Stimulated activated CD8-positive, alpha-beta memory T cell treated with anti-CD3 and anti-CD28 coated beads, Interleukin-4, amount 100 ng/mL, for 4 hours (primary cell): ENCODE measurements at places on chromosomes 7 and 10.

DNA sequence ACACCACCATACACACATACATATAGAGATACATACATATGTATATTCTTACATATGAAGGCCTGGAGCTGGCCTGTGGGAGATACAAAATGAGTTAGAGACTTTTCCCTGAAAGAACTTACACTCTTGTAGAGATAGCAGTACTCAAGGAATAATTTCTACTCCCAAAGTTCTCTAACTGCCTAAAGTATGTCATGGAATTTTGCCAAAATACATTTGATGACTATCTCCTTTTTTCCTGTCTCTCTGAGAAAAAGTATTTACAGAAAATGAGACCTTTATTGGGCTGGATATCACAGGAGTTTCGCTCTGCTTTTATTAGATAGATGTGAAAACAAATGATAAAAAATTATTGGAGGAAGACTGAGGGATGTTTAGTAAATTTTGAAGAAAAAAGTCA is 220.1 kb downstream of the POU6F2 start:
- no peak for DNase-seq

- no peak for DNase-seq
These were observed 400.3 kb upstream of the ADARB2 start for GRCh38 chr10:2137549-2138174.

DNA sequence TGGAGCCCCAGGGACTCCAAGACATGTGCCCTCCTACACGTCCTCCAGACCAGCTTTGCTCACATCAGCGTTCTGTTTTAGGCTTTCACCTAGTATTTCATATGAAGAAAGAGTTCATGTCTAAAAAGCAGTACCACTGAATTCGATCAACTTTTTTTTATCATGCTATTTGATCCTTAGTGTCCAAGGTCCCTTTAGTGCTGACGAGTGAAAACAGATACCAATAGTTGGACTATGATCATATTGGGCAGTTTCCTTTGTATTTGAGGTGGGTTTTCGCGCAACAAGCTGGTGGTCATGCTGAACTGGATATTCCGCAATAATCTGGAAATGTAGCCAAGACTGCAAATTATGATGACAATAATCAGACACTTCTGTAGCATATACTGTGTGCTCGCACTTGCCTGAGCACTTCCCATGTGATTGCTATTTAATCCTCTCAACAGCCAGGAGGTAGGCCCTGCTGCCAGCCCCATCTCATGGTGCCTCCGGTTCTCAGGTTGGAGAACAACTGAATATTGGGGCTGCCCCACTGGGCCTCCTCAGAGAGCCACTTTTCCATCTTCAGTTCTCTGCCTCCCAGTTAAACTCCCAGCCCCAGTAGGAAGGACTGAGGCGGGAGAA is 65.9 kb downstream of the RBM20 start:
- DNase-seq, result no peak

DNA sequence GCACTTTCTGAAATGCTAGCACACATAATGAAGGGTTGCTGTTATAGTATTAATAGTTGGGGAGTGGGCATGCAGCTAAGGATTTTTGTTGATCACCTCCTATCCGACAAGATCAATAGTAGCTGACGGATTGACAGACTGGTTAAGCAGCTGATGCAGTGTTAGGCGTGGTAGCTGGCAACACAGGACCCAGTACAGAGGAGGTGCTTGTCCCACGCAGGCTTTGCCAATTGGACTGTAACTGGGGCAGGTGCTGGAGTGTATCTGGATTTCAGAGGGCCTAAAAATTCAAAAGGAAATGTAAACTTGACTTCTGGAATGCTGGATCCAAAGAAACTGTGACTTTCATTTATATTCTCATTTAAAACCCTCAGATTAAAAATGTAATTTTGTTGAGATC is 340.9 kb downstream of the SORCS3 start:
- no peak for DNase-seq

DNA sequence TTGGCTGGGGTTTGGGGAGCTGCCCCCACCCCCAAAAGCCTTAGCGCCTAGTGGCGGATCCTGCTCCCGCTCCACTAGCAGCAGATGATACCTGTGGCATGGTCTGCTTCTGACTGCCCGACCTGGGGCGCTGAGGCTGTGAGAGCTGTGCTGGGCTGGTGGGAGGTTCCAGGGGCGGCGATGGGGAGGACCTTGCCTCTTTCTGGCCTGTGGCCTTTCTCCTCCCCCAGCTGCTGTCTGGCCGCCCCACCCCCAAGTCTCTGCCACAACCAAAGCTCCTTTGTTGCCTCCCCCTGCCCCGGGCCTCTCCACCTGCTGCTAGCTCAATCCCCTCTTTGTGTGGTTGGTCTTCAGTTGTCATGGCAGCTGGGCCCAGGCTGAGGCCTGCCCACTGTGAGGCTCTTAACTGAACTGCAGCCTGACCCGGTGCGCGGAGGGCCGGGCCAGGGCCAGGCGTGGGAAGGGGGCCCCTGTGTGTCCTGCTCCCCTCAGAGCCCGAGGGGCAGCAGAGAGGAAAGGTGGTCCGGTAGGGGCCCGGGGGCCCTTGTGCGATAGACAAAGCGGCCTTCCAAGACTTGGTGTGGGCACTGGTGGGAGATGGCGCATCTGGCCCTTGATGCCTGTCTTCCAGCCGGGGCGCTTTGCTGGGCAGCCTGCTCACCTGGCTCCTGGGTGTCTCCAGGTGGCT is 4.7 kb downstream of the ZNF775 start:
- no peak for DNase-seq

DNA sequence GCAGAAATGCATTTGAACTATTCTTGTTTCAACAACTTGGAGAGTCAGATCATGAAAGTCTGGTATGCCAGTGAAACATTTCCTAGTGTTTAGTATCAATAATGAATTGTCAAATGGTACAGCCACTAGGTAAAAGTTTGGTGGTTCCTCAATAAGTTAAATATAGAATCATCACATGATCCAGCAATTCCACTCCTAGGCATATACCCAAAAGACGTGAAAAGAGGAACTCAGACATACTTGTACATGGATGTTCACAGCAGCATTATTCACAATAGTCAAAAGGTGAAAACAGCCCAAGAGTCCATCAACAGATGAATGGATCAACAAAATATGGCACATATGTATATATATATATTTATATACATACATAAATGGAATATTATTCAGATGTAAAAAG is 67.0 kb upstream of the HPS1 start:
- DNase-seq, result no peak

DNA sequence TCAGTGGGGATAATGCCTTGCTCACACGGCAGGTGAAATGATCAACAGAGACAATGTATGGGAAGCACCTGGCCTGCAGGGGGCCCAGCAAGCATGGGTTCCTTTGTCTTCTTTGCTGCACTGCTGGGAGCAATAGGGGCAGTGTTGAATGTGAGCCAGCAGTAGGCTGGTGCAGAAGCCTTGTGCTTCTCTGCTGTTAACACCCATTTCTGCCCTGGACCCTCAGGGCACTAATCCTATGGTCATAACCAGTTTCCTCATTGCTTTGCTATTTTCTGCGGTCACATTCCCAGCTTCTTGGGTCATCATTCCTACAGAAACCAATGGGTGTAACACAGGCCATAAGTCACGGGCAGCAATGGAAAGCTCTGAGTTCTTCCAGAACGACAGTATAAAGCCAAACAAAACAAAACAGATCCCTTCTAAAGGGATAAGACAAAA is 10.9 kb upstream of the LGI1 start:
- no peak for DNase-seq

GRCh38 chr7:36301914-36302771 is 87.5 kb upstream of the ANLN start:
- DNase-seq, result no peak

- DNase-seq, result no peak
These were observed 14.5 kb upstream of the PIP start for GRCh38 chr7:143117395-143117794.

- DNase-seq, result no peak
These were observed 59.8 kb upstream of the ADAM12 start for GRCh38 chr10:126448091-126448490.

GRCh38 chr7:133429371-133429770 is 176.5 kb downstream of the EXOC4 start:
- no peak for DNase-seq

- DNase-seq, result no peak
These were observed 462.4 kb downstream of the DNAJB6 start for GRCh38 chr7:157799076-157799685.

- no peak for DNase-seq
These were observed 3.1 kb downstream of the STRA8 start for GRCh38 chr7:135236727-135237126.

DNA sequence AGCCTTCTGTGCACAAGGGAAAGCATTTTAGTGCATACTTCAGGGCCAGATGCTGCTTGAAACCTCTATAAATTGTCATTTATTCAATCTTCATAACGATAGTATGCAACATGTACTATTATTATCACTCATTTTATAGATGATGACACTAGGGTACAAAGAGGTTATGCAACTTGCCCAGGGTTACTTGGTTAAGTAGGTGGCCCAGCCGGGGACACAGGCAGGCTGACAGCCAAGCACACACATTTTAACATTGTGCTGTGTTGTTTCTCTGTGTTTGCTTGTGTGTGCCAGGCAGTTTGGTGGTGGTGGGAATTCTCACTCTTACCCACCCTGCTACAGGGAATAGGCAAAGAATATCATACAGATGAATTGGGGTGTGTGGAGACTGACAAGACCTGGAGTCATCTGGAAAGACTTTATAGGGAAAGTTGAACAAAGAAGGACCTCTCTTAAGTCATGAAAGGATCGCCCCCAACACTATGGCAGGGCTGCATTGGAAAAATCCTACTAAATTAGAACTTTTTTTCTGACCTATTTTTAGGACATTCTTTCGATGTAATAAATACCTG is 98.9 kb downstream of the MKX start:
- DNase-seq, result no peak

GRCh38 chr7:155489158-155489840 is 31.4 kb downstream of the EN2 start:
- DNase-seq, result no peak

DNA sequence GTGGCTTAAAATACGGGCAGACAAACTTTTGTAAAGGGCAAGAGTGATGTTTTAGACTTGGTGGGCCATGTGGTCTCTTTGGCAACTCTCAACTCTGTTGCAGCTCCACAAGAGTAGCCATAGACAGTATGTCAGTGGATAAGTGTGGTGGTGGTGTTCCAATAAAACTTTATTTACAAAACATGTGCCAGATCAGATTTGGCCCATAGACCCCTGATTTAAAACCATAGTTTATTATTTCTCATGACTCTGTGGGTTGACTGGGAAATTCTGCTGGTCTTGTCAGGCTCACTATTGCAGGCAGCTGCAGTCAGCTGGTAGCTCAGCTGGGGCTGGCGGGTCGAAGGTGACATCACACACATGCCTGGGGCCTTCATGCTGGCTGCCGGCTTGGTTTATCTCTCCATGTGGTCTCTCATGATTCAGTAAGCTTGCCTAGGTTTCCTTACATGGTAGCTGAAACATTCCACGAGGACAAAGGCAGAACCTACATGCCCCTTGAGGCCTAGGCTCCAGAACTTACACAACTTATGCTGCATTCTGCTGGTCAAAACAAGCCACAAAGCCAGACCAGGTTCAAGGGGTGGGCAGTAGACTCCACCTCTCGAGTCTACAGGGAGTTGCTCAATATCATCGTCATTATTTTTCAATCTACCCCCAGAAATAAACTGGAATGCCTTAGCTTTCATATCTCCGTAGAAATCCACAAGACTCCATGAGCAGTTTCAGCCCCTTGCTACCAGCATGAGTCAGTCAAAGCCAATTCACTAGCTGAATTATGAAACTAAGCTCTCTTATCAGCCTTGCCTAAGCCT is 245.7 kb downstream of the WDR11 start:
- DNase-seq, result no peak

- peak; percentile 24 for DNase-seq
These were observed 630 bp downstream of the RSBN1L start for GRCh38 chr7:77696643-77697534.

DNA sequence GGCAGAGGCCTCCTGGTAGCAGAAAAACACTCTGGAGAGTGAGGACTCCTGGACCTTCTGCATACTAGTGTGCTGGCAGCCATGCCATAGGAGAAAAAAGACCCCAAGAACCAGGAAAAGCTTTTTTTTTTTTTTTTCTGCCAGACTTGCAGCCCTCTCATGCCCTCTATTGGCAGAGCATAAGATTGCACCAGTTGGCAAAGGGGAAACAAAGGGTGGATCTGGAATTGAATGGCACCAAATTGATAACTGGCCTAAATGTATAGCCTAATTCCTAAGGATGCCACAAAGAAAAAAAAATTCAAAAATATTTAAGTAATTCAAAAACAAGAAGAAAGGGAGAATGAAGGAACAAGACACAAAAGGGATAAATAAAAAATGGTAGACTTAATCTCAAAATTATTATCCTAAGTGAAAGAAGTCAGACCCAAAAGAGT is 112.5 kb upstream of the GHITM start:
- no peak for DNase-seq

DNA sequence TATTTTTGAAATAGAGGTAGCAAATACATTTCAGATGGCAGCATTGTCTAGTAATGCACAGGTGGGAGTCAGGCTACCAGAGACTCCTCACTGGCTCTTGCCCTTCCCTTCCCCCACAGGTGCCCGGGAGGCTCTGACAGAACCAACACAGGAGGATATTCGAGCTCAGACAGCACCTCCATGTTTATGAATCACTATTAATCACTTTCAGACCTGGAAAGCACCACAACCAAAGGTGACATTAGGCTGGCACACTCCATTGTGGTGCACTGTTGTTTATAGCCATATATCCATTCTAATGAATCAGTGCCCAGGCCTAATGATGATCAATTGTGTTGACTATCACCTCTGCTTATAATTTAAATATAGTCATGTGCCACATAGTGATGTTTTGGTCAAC is 107.8 kb upstream of the NAMPT start:
- DNase-seq, result no peak

GRCh38 chr10:31102421-31102820 is 70.8 kb upstream of the ZNF438 start:
- DNase-seq, result no peak

DNA sequence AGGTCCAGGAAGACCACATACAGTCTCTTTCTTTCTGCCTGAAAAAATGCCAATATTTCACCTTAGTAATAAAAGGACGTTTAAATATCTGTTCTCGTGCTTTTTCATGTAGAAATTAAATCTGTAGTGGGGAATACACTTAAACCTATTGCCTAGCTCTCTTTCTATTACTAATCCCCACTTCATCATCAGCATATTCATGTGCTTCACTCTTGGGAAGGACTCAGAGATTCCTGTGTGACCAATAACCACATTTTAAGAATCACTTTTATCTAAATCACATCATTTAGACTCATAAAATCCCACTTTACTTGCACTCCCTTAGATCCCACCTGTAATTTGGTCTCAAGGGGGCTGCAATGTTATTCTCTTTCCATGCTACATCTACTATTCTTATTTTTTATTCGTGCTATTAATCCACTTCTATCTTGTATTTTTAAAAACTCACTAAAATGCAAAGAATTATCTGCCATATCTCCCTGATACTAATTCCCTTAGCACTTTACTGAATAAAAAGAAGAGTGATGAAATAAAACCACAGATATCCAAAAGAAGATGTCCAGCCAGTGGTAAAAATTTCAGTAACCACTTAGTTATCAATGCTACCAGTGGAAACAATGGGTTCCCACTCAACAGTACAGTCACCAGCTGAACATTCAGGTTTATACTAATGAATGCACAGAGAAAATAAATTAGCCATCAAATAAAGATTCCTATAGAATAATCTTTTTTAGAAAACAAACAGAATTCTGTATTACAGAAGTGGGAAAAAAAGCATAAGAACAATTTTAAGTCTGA is 102.1 kb downstream of the PPP1R17 start:
- no peak for DNase-seq

- no peak for DNase-seq
These were observed 16.0 kb downstream of the RASGEF1A start for GRCh38 chr10:43250615-43251418.

GRCh38 chr10:123574109-123574698 is 92.0 kb upstream of the GPR26 start:
- DNase-seq, result no peak

- no peak for DNase-seq
These were observed 212.8 kb downstream of the IPMK start for GRCh38 chr10:58054881-58055280.
